ENCODE measurements at places on chromosomes 3 and 15.

GRCh38 chr3:45715945-45716344 lies 26.7 kb downstream of the SACM1L start:
- no peak for DNase-seq

DNA sequence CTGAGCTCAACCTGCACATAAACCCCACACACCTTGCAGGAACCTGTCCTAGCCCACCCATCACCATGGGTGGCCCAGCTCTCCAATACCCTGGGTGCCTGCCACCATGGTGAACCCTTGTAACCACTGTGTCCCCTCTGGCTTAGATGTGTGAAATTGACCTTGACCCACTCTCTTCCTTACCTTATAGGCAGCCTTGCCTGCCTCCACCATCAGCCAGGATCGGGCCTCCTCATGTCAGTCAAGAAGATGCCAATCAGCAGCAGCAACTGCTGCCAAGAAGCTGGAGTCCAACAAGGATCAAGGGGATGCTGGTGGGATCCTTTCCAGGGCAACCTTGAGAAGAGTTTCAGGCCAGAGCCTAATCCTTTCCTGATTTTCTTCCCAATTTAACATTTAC lies 8.8 kb upstream of the CYP11A1 start:
- DNase-seq: no peak

- DNase-seq: no peak
These were observed 125.3 kb upstream of the CHRNA7 start for GRCh38 chr15:31905054-31905453.

- no peak for DNase-seq
These were observed 3.3 kb upstream of the CP start for GRCh38 chr3:149224736-149225594.

GRCh38 chr3:186171521-186171920 lies 62.6 kb upstream of the ETV5 start:
- no peak for DNase-seq

Measured in cortex of kidney (tissue), 1 donor.